ENCODE measurements at places on chromosomes 4 and X.

DNA sequence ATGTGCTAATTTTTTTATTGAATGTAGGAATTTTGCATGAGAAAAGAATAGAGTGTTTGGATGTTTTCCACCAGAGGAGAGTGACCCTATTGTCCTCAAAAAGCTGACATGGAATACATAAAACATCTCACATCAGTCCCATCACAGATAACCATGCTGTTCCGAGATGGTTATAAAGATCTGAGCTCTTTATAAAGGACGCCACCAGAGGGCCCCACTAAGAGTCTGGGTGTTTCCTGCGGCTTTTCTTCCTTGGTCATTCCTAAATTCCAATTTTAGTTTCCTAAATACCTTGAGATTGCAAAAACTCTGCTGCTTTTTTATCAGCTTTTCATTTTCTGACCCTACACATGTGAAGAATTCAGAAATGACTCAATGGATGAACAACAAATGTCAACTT is 504.5 kb upstream of the FRG1 start:
- no peak for DNase-seq

GRCh38 chrX:150779385-150779784 is 86.2 kb downstream of the MTMR1 start:
- no peak for DNase-seq

- DNase-seq: no peak
Measured at GRCh38 chr4:98501383-98501782, 157.0 kb downstream of the TSPAN5 start.

- no peak for DNase-seq
Measured at GRCh38 chr4:150746156-150746555, 164.2 kb downstream of the MAB21L2 start.

- no peak for DNase-seq
Measured at GRCh38 chr4:83417566-83417965, 38.1 kb downstream of the HELQ start.

DNA sequence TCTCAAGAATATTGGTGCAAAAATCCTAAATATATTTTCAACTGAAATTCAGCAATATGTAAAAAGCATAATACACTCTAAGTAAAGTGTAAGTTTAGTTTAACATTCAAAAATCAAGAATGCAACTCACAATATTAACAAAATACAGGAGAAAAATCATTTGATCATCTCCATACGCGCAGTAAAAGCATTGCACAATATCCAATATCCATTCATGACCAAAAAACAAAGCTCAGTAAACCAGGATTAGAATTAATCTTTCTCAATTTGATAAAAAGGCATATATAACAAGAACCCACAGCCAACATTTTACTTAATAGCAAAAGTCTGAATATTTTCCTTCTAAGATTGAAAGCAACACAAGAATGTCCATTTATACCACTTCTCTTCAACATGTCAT is 48.3 kb upstream of the C4orf54 start:
- no peak for DNase-seq

GRCh38 chr4:13516315-13516860 is 27.9 kb downstream of the NKX3-2 start:
- no peak for DNase-seq

DNA sequence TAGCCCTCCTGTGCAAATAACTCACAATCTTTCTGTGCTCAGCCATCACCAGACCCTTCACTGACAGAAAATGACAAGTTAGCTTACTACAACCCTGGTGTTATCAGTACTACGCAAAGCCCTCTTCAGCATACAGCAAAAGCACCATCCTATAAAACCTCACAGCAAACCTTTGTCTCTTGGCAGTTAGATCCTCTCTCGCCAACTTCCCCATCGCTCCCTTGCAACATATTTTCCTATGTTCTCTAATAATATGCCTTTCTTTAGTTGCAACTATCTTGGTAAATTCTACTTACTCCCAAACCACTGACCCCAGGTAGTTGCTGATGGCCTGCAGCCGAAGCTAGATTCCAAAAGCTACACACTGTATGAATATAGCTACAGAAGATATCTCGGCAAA is 856.9 kb upstream of the FRG1 start:
- no peak for DNase-seq

GRCh38 chrX:72634331-72634730 is 61.7 kb upstream of the HDAC8 start:
- no peak for DNase-seq

GRCh38 chrX:30830326-30830943 is 58.6 kb downstream of the TAB3 start:
- no peak for DNase-seq

- DNase-seq: no peak
Measured at GRCh38 chr4:150289198-150289597, 211.0 kb downstream of the DCLK2 start.

DNA sequence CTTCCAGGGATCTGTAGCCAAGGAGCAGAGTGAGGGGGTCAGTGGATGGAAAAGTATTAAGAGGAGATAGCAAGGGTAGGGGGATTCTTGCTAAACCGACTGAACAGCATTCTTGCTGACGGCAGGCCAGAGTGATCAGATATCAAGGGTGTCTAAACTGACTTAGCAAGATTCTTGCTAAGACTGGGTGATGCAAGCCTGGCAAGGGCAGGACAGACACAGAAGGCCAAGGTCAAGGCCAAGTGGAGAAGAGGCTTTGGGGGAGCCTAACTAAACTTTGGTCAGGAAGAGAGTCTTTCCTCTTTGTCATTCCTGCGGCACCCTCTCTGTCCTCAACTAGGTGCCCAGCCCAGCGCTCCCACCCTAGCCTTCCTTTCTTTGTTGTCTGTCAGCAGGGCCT is 799 bp downstream of the XPNPEP2 start:
- DNase-seq: no peak

DNA sequence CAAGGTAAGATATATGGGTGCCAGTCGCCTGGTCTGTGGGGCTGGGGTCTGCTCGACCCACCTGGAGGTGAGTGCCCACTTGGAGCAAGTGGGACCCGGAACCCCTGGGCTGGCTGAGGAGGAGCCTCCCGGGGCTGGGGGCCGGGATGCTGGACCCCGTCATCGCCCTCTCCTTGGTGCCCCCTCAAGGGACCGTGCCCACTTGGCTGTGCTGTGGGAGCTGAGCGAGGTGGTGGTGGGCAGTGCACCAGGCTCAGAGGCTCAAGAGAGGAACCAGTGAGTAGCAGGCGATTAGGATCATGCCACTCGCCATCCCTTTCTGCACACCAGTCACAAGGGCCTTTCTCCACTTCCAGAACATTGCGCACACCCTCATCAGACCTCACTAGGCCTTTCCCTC is 203.8 kb upstream of the PSAPL1 start:
- DNase-seq: no peak

DNA sequence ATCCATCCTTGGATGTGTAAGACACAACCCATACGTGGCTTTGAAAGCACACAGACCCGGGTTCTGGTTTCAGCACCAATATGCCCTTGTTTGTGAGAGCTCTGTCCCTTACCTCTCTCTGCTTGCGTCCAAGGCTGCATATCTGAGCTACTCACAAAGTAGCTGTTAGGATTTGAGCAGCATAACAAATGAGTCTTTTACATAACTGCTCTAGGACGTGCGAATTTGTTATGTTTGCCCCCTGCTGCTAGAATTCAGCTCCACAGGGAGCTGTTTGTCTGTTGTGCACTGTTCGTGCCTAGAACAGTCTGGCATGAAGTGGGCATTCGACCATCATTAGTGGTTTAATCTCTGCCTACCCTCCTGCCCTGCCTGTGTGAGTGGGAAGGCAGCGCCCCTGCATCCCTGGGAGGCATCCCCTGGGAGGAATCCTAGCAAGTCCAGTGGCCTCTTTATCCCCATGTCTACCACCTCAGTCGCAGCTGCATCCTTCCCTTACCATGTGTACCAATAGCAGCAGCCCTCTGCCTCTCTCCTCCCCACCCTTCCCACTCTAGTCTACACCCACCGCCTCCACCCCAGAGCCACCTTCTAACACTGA is 42.1 kb downstream of the SLC2A9 start:
- DNase-seq: no peak

GRCh38 chr4:112502871-112503270 is 13.1 kb downstream of the NEUROG2 start:
- DNase-seq: no peak

DNA sequence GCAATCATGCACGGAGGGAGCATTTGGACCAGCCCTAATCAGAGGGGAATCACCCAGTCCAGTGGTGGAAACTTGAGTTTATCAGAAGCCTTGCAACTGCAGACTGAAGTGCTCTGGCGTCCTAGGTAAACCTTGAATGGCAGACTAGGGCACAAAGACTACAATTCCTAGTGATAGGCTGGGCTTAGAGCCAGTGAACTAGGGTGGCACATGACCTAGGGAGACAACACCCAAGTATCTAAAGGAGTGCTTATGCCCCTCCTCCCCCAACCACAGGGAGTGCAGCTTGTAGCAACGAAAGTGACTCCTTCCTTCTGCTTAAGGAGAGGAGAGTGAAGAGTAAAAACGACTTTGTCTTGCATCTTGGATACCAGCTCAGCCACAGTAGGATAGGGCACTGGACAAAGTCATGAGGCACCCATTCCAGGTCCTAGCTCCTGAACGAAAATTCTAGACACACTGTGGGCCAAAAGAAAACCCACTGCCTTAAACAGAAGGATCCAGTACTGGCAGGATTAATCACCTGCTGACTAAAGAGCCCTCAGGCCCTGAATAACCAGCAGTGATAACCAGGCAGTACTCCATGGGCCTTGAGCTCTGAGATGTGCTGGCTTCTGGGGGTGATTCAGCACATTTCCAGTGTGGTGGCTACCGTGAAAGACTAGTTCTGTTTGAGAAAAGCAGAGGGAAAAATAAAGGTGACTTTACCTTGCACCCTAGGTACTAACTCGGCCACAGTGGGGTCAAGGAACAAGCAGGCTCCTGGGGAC is 58.7 kb upstream of the STARD8 start:
- no peak for DNase-seq

Measured in cortex of kidney (tissue), 1 donor.